ENCODE measurements at places on chromosomes 7 and 10.

DNA sequence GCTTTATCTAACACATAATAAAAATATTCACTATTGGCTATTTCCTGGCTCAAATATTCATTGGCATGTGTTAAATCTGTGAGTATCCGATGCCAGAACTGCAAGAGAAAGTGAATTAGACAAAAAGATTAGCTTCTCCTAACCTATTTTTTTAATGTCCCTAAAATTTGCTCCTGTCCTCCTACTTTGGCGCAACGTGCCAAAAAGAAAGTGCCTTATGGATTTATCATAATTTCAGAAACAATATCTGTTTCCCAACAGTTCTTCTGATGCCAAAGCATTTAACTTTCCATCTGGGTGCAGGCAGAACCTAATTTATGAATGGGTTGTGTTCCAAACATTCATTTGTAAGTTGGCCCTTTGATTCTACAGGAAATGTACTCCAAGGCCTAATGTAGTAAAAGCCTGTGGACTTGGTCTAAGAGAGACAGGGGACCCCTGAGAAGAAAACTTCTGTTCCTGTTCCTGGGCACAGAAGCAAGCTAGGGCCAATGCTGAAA, 15.4 kb downstream of the PIP4K2A start:
- DNase-seq: no peak

GRCh38 chr10:80279146-80279545, 10.3 kb downstream of the MAT1A start:
- no peak for DNase-seq

DNA sequence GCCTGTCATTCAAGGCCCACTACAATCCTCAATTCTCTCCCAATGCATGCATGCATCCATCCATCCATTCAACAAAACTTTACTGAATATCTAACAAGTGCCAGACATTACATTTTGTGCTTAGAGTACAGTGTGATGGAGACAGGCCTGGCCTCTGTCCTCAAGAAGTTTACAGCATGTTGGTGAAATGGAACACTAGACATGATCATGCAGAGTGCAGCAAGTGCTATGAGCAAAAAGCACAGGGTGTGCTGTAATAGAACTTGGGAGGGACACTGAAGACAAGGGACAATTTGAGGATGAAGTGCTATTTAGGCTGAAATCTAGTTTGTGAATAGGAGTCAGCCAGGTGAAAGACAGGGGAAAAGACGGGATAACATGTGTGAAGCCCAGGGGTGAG, 347.8 kb downstream of the PTEN start:
- no peak for DNase-seq

GRCh38 chr10:73253225-73253555, 746 bp upstream of the MRPS16 start:
- peak; percentile 19 for DNase-seq

GRCh38 chr7:4749798-4750197, 25.6 kb upstream of the AP5Z1 start:
- DNase-seq: no peak

GRCh38 chr10:102994531-102995295, 76.6 kb downstream of the CNNM2 start:
- no peak for DNase-seq

GRCh38 chr10:71429929-71430328, 33.2 kb downstream of the CDH23 start:
- DNase-seq: no peak

- no peak for DNase-seq
Observed at GRCh38 chr10:12403119-12403518, 53.8 kb downstream of the CAMK1D start.

DNA sequence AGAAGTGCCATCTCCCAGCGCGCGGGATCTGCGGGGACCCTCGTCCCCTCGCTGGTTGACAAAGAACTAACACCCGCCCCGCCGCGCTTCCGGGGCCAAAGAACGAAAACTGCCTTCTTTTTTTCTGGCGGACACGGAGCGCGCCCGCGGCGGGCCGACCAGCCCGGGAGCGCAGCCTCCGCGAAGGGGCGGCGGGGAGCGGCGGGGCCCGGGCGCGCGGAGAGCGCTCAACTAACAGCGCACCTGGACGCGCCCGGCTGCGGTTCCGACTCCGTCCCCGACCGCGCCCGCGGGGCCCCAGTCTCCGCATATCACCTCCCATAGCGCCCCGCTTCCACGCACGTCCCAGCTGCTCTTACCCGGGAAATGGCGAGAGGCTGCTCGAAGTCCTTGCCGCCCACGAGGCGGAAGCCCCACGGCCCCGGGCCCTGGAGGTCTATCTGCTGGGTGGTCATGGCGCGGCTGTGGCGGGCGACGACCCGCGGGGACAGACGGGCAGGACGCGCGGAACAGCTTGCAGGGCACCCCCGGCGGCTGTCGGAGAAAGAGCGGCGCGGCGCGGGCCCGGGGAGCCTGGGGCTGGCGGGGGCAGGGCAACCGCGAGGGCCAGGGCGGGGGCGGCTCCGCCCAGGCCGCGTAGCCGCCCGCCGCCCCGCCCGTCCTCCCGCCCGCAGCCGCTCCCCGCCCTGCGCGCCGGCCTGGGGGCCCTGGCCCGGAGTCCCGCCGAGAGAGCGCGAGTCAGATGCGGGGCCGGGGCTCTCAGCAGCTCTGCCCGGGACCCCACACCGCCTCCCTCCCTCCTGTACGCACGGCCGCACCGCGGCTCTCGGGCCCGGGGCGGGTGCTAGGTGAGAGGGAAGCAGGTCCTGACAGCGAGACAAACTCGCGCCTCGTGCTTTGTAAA, at the start of gene PDLIM1:
Gene PDLIM1, minus strand, starts transcription at position 543 of the 904 bp plus-strand sequence. Its CDS starts 88 bp downstream, at position 455.
- peak; percentile 38 for DNase-seq

DNA sequence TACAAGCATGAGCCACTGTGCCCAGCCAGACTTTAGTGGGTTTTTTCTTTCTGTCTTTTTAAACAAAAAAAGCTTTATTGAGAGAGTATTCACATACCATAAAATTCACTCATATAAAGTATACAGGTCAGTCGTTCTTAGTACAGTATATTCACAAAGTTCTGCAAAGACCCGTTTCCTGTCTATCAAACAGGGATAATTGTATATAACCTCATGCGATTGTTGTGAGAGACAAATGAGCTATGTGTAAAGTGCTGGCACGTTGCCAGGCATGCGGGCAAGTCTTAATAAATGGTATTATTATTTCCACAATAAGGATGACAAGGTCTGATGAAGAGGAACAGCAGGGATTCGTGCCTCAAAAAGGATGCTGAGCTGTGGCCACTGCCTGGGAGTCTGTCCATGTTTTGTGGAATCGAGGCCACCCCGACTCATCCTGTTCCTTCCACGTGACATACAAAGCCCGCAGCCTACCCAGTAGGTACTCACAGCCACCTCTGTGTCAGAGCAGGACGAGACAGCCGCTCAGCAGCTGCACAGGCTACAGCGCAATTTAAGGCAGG, 51.6 kb downstream of the SMKR1 start:
- DNase-seq: peak; percentile 57

- DNase-seq: no peak
Observed at GRCh38 chr10:128693493-128694131, 567.4 kb upstream of the MKI67 start.

DNA sequence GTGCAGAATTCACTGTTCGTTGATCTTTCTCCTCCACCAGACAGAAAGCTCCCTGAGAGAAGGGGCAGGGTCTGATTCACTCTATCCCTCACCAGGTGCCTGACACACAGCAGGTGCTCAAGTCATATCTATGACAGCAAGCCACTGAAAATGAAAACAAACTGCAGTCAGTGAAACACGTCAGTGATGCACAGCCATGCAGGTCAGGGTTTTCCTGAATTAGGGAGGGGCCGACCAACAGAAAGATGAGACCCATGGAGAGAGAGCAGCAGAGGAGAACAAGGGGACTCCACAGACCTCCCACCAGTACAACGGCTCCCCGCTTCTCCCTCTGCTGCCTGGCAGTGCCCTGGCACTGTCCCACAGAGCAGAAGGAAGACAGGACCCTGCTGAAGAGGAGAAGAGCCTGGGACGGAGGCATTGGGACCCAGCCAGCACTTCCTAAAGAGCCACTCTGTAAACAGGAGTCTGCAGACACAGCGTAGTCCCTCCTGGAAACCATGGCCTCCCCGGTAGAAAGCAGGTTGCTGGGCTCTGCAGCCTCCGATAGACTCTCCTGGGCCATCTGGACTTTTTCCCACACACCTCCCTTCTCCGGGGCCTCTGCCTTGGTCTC, 50.3 kb downstream of the FAM53B start:
- DNase-seq: peak; percentile 52

DNA sequence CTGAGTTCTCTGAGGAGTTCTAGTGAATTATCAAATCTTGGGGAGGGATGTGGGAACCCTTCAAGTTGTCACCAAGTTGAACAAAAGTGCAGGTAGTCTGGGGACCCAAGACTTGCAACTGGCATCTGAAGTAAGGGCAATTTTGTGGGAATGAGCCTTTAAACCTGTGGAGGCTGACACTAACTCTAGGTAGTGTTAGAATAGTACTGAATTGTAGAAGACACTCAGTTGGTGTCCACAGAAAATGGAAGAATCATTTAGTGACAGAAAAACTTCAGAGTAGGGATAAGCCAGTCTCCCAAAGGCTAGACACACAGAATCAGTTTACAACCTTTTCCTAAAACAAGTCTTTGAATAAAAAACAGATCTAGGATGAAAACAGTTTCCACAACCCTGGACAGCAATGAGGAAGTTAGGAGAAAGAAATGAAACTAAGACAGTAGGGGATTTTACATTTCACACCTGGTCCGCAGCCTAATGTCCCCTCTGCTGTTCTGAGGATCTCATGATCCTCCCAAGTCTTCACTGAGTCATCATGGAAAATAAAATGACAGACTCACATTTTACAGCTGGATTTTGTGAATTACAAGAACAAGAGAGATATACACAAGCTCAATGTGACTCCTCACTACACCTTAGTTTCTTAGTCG, 23.0 kb upstream of the ING3 start:
- no peak for DNase-seq

GRCh38 chr10:58967551-58968388, 208.7 kb upstream of the PHYHIPL start:
- DNase-seq: no peak

DNA sequence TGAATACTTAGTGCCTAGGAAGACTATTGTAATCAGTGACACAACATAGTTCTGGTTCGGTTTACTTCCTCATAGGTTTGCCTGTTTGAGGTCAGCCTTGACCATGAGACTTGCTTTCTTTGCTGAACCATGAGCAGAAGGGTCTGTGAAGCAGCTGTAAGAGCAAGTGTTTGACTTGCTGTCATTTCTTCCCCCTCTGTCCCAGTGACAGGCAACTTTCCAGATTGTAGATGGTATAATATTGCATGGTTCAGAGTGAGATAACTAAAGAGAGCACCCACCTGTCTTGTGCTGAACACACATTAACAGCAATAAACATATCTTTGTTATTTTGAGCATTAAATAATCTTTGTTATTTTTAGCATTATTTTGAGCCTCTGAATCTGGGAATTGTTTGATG, 9.3 kb upstream of the RTKN2 start:
- no peak for DNase-seq

GRCh38 chr7:99457650-99458493, 8.1 kb downstream of the ATP5MF start:
- no peak for DNase-seq

- DNase-seq: no peak
Observed at GRCh38 chr10:13268841-13269240, 31.0 kb downstream of the PHYH start.

DNA sequence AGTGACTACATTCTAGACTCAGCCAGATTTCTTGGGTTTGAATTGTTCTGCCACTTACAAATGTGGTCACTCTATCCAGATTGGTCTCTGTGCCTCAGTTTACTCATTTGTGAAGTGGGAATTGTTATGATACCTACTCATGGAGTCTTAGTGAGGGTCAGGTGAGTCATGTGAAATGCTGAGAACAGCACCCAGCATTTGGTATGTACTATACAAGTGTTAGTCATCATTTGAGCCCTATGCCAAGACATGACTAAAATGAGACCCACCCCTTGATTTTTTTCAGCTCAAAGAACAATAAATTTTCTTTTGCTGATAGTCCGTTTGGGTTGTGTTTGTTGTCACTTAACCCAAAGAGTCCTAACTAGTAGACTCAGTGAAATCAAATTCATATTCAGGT, 92.8 kb downstream of the CHN2 start:
- DNase-seq: no peak

DNA sequence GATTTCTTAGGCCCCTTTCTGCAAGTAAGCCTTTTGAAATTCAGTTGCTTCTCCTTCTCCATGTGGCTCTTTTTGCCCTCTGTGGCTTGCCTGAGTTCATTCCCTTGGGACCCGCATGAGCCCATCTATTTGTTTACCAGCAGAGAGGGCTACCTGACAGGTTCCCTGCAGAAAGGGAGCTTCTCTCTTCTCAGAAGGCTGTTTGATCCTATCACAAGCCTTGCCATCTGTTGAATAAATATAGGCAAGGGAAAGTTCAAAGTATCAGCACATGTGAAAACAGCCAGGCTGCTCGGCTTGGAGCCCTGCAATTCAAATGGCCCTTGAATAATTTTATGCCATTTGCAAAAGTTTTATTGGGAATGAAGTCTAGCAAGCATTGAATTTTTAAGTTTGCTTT, 720.2 kb upstream of the FZD8 start:
- no peak for DNase-seq

DNA sequence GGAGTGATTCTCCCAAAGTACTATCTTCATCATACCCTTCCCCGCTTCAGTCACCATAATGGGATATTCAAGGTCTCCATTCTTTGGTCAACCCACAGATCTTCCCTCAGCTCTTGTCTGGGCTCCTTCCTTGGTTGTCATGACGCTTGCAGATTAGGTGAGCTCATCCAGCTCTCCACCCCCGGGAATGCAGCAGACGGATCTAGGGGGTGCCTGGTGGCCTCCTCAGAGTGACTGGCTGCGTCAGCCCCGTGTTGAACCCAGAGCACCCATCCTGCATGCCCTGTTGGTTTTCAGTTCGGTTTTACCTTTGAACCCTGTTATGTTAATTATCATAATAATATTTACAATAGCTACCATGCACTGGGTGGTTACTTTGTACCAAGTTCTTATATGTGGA, 6.4 kb downstream of the NEURL1 start:
- DNase-seq: no peak

GRCh38 chr7:147894271-147894670, 696.3 kb upstream of the C7orf33 start:
- no peak for DNase-seq

GRCh38 chr7:116380025-116380424, 119.5 kb upstream of the CAV2 start:
- DNase-seq: no peak

DNA sequence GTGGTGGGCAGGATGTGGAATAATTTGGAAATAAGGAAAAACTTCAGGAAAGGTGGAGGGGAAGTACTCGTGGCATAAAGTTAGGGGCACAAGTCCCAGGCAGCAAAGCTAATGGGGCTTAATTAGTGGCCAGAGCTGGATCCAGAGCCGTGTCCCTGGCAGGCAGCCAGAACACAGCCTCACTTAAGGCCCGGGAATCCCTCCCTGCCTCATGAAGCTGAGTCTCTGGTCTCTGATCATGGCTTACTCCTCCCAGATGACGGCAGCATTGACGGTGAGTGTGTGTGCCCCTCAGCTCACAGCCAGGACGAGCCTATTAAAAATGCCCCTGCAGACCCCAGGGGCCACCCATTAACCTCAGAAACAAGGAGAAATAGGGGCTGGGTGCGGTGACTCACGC, 48.2 kb upstream of the NPTX2 start:
- DNase-seq: no peak

DNA sequence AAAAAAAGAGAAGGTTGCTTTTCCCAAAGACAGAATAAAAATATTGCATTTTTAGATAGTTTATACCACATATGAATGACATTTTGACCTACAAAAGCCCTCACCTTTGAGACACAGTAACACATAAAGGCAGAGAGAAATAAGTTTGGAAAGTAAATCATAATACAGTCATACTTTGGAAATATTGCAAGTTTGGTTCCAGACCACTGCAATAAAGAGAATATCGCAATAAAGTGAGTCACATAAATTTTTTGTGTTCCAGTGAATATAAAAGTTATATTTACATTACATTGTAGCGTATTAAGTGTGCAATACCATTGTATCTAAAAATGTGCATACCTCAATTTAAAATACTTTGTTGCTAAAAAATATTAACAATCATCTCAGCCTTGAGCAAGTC, 40.3 kb downstream of the CCDC71L start:
- no peak for DNase-seq
